ENCODE measurements at places on chromosomes 6 and 20.

GRCh38 chr6:120774275-120774674, 560.0 kb downstream of the TBC1D32 start:
- DNase-seq = no peak

- DNase-seq = no peak
Observed at GRCh38 chr6:52596371-52597028, 19.6 kb upstream of the TRAM2 start.

DNA sequence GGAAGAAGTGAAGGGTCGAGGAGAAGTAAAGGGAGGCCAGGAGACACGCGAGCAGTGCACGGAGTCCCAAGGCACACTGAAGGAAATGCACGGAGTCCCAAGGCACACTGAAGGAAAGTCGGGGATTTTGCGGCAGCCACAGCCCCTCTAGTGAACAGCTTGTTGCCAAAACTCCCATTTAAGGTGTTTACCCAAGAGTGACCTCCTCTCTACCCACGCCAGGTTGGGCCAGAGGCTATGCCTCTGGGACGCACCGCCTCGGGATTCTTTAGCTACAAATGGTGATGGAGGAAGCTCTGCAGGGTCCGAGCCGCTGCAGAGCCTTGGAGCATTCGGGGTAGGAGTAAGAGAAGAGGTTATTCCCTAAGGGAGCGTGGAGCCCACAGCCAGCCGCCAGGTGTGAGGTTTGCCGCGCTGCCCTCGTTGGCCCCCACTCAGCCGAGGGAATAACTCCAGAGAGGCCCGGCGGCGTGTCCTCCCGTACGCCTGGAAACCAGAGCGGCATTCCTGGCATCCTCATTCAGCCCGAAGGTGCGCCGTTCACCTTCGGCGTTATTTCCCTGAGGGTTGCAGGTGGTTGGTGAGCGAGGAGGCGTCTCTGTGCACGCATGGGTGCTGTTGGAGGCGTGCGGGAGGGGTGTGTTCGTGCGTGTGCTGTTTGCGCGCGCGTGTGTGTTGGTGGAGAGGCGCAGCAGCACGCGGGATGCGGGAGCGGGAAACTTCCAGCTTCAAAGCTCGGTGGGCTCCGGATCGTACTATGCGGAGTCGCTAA, 3.4 kb upstream of the MAFB start:
- no peak for DNase-seq

DNA sequence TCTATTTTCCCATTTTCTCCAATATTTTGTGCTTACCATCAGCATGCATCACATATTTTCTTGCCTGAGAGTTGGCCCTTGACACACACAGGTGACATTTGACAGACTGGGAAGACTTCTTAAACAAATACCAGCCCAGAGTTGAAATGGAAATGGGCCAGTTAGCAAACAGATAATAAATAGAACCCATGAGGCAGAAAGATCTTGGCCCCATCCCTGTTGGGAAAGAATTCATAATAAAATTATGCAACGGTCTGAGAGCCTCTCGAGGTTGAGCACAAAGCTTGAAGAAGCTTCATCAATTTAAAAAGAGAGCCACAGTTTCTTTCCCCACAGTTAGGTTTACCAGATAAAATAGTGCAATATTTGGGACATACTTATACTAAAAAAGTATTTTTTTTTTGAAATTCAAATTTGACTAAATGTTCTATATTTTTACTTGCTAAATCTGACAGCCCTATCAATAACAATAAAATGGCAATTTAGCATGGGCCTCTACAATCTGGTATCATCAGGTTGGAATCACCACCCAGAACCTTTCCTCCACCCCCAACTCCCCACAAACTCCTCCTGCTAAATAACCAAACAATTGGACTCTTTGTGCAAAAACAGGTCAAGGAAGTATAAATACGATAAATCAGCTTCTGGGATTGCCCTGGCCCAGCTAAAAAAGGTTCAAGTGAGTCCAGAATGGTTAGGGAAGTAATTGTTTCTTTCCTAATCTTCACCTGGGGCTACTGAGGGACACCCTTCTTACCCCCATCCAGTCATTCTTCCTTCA, 129.8 kb downstream of the CD164 start:
- DNase-seq = no peak

DNA sequence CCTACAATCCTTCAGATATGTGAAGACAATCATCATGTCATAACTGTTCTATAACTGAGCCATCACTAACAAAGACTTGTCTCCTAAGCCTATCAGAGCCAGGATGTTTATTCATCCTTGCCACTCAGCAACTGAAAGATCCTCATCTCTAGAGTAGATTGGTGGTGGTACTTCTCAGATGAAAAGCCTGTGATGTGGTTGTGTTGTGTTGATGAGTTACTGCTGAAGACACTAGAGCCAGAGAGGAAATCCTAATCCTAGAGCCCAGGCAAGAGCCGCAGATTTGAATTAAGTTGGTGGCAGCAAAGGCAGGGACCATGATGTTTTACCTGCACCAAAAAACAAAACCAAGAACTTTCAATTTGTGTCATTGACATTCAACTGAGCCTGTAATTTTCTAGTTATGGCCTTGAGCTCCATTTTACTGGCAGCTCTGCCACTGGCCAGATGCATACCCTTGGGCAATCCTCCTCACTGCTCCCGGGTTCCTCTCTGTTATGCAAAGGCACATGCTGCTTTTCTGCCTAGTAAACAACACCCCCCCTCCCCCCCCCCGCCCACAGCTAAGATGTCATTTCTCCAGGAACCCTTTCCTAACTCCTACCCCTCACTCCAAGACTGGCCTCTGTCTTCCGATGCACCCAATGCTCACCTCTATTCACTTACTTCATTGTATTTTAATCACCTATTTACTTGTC, 50.2 kb upstream of the REV3L start:
- no peak for DNase-seq

DNA sequence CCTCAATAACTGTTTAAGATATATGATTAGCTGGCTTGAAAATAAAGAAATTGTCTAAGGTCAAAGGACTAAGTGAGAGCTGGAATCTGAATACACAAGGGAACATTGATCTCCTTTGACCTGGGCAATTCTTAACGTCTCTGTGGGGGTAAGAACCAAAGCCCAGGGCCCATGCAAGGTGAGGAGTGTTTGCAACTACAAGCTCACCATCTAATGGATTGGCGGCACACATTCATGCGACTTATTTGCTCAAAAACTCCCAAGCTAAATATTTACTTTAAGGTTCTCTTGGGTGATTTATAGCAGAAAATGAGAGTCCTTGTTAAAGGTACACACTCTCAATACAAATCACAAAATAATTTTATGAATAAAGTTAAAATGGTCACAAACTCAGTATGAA, 392.0 kb upstream of the FLRT3 start:
- DNase-seq = no peak

- DNase-seq = no peak
Observed at GRCh38 chr6:31470801-31471200, 27.1 kb upstream of the MICB start.

GRCh38 chr6:43713643-43714310, 26.2 kb upstream of the MRPS18A start:
- no peak for DNase-seq

Data from Panc1 (cell line).